ENCODE measurements at places on chromosomes 16 and 17.
A peak's percentile ranks its signal among the peaks of the same experiment; 100 is the strongest.

DNA sequence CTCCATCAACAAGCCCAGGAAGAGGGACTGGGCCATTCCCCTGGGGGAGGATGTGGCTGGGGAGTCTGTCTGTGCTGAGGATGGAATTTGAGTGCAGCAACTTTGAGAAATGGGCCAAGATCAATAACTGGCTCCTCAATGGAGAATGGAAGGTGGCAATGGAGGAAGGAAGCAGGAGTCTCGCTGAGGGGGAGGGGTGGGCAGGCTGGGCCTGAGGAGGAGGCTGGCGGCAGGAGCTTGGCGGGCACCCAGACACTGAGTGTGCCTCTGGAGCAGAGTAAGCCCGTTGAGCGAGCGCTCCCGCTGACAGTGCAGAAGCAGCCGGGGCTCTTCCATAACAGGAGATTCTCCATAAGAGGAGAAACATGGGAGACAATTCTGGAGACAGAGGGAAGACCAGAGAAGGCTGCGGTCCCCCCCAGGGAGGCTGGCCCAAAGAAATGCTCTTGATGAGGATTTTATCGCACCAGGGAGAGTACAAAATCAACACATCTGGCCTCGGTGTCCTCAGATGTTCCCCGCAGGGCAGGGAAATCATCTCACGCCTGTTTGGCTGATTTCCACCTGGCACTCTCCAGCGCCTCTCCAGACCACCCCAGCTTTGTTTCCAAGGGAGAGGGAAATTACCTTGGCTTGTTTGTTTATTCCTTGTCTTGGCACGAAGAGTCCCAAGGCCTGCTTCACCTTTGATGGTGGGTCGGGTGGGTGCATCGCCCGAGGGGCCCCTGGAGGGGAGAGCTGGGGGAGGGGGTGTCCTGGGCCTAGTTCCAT lies 2.8 kb upstream of the MMP15 start:
- peak; percentile 27 for DNase-seq

DNA sequence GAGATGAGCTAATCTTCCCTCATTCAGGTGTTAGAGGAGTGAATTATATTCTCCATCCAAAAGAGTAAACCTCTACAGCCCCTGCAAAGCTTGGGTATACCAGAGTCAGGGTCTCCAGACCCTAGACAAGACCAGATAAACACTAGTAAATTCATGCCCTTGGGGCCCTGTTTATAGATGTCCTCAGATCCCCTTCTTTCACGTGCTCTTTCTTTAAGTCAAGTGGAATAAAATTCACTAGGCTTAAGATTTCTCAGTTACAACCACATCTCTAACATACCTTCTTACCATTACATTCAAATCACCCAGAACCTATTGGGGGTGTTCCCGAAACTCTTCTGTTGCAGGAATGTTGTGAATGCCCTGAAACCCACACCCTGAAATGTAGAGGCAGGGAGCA lies 2.2 kb upstream of the C17orf58 start:
- DNase-seq: no peak

- no peak for DNase-seq
These were observed 160.3 kb downstream of the PCTP start for GRCh38 chr17:55911186-55911585.

DNA sequence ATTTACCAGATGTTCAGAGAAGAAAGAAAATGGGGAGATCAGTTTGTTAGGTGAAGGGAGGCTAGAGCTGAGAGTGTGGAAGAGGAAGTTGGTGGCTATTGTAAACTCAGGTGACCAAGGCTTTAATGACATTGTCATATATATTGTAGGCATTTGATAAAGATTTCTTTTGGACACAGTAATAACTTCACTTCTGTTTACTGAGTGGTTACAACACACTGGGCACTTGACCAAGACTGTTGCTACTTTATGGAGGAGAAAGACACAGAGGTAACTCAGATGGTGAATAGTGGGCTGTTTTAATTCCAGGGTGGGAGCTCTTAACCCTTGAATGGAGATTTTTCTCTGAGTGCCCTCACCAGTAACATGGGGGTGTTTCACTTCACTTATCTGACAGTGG lies 46.0 kb downstream of the TNRC6A start:
- no peak for DNase-seq

DNA sequence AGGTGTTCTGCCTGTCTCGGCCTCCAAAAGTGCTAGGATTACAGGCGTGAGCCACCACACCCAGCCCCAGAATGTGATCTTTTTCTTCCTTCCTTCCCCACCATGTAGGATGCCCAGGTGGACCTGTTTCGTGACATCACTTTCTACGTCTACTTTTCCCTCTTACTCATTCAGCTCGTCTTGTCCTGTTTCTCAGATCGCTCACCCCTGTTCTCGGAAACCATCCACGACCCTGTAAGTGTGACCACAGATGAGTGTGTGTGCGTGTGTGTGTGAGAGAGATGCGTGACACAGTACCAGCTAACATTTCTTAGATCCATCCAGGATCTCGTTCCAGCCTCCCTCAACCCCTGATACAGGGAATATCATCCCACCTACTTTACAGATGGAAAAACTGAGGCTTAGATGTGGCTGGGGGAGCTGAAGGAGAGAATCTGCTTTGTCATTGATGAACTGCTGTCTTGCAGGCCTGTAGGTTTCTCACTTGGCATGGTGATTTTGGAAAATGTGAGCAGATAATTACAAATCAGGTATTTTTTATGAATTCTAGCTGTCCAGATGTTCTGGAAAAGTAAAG lies 67.1 kb downstream of the ABCC1 start:
- DNase-seq: no peak

GRCh38 chr17:63529711-63530556 lies 6.8 kb downstream of the KCNH6 start:
- no peak for DNase-seq

Measured in glutamatergic neuron (in vitro differentiated cells).